ENCODE measurements at places on chromosomes 16 and 17.

DNA sequence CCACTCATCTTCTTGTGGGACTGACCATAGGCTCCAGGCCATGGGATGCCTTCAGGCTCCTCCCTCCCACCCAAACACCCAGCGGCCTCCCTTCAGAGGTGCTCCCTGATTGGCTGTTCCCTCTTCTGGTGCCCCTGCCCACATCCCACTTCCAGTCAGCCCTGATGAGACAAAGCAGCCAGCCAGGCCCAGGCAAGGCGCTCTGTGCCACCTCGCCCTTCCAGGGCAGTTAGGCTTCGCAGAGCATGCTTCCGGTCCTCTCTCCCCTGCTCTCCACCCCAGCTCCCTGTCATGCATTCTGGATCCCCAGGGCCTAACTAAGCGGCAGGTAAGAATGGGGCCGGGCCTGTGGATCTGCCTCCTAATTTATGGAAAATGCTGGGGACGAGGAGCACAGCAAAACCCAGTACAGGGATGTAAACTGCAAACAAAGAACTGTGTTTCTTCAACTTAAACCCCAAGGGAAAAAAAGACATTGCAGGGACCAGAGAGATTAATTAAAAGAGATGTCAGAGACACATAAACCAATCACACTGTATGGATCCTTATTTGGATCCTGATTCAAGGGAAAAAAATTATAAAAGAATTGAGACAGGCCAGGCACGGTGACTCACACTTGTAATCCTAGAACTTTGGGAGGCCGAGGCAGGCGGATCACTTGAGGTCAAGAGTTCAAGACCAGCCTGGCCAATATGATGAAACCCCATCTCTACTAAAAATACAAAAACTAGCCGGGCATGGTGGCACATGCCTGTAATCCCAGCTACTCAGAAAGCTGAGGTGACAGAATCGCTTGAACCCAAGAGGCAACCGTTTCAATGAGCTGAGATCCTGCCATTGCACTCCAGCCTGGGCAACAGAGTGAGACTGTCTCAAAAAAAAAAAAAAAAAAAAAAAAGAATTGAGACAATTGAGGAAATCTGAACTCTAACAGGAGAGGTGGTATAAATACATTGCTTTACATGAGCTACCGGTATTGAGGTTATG lies 26.0 kb downstream of the ZDHHC7 start:
- no peak for DNase-seq
- H3K36me3 ChIP-seq, result peaks cover 26% of the 10 kb centered on the region
- no peaks in the 10 kb centered on the region for H3K27me3 ChIP-seq
- peak overlapping the region; percentile 72 for H3K27ac ChIP-seq

GRCh38 chr17:73956595-73957465 lies 246.6 kb upstream of the RPL38 start:
- no peak overlapping the region for H3K27ac ChIP-seq
- no peaks in the 10 kb centered on the region for H3K4me1 ChIP-seq
- no peak overlapping the region for H3K4me3 ChIP-seq

DNA sequence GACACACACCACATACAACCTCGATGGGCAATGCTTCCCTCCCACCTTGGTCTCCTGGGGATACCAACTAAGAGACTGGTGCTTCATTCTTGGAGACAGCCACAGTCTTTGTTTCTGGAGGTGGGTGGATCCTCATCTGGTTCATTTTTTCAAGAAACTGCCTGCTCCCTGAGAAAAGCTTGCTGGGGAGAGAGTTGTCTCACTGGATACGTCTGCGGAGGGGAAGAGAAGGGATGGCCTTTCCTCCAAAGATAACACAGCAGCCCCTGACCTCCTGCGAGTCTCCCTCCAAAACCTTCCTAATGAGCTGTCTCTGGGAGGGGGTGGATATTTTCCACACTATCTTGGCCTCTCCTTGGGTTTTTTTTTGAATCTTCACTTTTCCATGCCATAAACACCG lies 221.2 kb downstream of the SOX9 start:
- H3K27me3 ChIP-seq, result peaks cover 7% of the 10 kb centered on the region
- H3K4me3 ChIP-seq, result no peak overlapping the region
- no peak overlapping the region for H3K27ac ChIP-seq
- no peaks in the 10 kb centered on the region for H3K36me3 ChIP-seq
- DNase-seq, result no peak

DNA sequence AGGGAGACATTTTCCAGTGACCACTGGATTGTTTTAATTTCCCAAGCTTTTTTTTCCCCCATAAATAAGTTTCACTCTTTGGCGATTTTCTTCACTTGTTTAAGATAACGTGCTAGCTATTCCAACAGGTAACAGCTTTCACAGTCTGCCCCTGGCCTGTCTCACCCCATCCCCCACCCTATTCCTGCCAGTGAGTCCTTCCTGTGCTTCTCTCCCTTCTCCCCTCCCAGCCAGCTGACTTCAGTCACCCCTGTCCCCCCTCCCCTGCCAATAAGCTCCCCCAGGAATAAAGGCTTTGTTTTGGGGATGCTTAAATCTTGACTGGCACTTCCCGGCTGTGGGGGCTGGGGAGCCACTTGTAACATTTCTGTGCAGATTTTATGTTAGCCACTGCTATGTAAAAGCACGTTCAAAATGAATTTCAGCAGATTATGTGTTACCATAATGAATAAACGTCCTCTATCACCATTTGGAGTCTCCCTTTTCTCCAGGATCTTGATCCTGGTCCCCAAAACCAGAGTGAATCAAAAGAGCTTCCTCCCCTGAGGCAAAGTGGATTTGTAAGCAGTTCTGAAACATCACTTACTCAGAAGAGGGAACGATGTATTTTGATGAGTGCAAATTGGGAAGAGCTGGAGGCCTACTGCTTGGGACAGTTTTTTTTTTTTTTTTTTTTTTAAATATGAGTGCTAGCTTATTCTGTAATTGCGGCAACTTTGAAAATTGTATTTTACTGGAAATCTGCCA lies 58.2 kb downstream of the IGF2BP1 start:
- H3K36me3 ChIP-seq, result no peaks in the 10 kb centered on the region
- H3K4me3 ChIP-seq, result no peak overlapping the region
- no peak overlapping the region for H3K27ac ChIP-seq
- no peak for DNase-seq
- H3K4me1 ChIP-seq, result peaks cover 6% of the 10 kb centered on the region

- H3K4me3 ChIP-seq, result no peak overlapping the region
- no peaks in the 10 kb centered on the region for H3K36me3 ChIP-seq
- DNase-seq, result no peak
- peaks cover 6% of the 10 kb centered on the region for H3K27me3 ChIP-seq
- H3K4me1 ChIP-seq, result peaks cover 30% of the 10 kb centered on the region
- H3K27ac ChIP-seq, result peak overlapping the region; percentile 29
Measured at GRCh38 chr17:43662413-43663141, 855 bp upstream of the MEOX1 start.

- H3K27ac ChIP-seq, result no peak overlapping the region
- H3K27me3 ChIP-seq, result no peaks in the 10 kb centered on the region
- DNase-seq, result no peak
- H3K4me3 ChIP-seq, result no peak overlapping the region
- H3K4me1 ChIP-seq, result no peaks in the 10 kb centered on the region
Measured at GRCh38 chr17:11739848-11740247, 141.6 kb downstream of the DNAH9 start.

GRCh38 chr16:27460213-27460612 lies 58.2 kb downstream of the IL21R start:
- no peak overlapping the region for H3K4me3 ChIP-seq
- no peak for DNase-seq
- H3K27ac ChIP-seq, result no peak overlapping the region
- H3K4me1 ChIP-seq, result peaks cover 35% of the 10 kb centered on the region

DNA sequence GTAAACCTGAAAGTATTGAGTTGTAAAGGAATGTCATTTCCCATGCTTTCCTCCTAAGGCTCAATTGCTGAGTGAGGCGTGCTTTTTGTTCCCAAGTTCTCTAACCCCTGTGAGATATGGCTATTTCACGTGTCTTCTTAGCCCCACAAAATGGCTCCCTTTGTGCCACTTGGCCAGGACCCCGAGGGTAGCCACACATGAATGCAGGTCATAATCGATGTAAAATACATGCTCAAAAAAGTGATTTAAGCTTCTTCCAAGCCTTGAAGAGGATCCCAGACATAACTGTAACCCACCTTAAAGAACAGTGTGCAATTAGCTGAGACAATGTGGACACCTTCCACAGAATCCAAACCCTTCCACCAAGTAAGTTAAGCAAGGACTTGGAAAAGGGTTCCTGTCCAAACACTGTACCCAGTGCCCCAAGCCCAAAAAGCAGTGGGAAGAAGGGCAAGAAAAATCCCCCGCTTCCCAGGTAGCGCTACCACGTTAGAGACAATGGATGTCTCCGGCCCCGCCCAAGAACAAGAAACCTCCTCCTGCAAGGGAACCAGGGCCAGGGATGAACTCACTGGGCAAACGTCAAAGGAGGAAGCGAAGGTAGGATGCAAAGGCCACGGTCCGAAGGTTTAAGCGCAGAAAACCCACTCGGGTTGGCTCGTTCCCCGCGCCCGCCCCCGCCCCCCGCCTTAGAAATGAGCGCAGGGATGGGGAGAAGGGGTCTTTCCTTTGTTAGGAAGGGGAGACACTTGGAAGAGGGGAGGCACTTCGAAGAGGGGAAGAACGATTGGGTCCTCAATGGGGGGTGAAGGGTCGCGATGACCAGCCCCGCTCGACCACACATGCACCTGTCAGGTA lies 1.2 kb downstream of the JPT1 start:
- DNase-seq, result peak; percentile 50
- no peaks in the 10 kb centered on the region for H3K27me3 ChIP-seq
- H3K27ac ChIP-seq, result peak overlapping the region; percentile 89
- H3K4me3 ChIP-seq, result peak overlapping the region; percentile 96

DNA sequence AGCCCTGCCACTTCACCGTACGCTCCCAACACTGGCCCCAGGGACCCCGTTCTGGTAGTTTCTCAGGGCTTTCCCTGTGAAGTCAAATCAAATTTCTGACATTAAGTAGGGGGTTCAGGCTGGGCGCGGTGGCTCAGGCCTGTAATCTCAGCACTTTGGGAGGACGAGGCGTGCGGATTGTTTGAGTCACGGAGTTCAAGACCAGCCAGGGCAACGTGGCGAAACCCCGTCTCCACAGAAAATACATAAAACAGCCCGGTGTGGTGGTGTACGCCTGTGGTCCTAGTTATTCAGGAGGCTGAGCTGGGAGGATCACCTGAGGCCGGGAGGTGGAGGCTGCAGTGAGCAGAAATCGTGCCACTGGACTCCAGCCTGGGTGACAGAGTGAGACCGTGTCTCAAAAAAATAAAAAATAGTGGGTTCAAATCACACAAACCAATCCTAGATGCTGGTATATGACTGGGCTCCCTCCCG lies 632 bp downstream of the CYBC1 start:
- H3K4me3 ChIP-seq, result peak overlapping the region; percentile 87
- DNase-seq, result peak; percentile 73
- no peaks in the 10 kb centered on the region for H3K27me3 ChIP-seq
- H3K4me1 ChIP-seq, result peaks cover 46% of the 10 kb centered on the region
- H3K36me3 ChIP-seq, result peaks cover 36% of the 10 kb centered on the region

DNA sequence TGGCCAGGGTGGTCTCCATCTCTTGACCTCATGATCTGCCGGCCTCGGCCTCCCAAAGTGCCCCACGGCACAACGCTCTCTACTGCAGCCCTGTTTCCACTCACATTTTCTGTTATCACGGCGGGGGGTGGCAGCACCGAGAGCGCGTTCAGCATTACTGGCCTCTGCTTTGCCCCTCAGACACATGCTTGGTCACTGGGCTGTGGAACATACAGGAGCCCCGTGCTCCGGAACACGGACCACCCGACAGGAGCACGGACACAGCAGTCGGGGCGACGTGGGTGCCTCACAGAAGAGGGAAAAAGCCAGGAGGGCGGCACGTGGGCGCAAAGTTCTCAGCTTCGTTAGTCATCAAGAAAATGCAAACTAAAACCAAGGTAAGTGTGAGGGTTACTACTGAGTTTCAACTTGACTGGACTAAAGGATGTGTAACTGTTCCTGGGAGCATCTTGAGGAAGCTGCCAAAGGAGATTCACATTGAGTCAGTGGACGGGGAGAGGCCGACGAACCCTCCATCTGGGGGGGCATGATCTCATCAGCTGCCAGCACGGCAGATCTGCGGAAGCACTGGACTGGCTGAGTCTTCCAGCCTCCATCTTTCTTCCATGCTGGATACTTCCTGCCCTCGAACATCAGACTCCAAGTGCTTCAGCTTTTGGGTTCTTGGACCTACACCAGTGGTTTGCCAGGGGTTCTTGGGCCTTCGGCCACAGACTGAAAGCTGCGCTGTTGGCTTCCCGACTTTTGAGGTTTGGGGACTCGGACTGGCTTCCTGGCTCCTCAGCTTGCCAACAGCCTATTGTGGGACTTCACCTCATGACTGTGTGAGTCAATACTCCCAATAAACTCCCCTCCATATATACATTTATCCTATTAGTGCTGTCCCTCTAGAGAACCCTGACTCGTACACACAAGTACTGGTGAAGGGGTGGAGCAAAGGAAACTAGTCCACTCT lies 106.8 kb downstream of the ZNF778 start:
- no peaks in the 10 kb centered on the region for H3K27me3 ChIP-seq
- H3K36me3 ChIP-seq, result peaks cover 38% of the 10 kb centered on the region
- DNase-seq, result peak; percentile 84
- peaks cover 91% of the 10 kb centered on the region for H3K4me1 ChIP-seq

DNA sequence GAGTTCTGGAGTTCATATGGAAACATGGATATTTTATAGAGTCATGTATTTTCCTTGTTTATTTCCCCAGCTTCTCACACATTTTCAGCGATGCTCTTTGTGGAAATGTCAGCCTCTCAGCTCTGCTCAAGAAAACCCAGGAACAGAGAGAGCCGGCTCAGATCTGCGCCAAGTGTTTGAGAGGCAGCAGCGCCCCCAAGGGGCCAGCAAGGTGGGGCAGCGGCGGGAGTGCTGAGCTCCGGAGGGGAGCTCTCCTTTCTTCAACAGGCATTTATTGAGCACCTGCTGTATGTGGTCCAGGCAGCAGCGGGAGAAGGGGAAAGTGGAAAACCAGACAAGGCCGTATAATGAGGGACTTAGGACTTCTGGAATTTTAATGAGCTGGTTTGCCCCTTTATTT lies 421.1 kb upstream of the C16orf82 start:
- H3K4me1 ChIP-seq, result peaks cover 8% of the 10 kb centered on the region
- peak; percentile 82 for DNase-seq
- H3K27me3 ChIP-seq, result peaks cover 5% of the 10 kb centered on the region
- H3K4me3 ChIP-seq, result no peak overlapping the region

GRCh38 chr17:40524243-40524965 lies 23.0 kb upstream of the TNS4 start:
- no peaks in the 10 kb centered on the region for H3K27me3 ChIP-seq
- H3K36me3 ChIP-seq, result peaks cover 51% of the 10 kb centered on the region
- H3K4me1 ChIP-seq, result peaks cover 36% of the 10 kb centered on the region
- no peak overlapping the region for H3K4me3 ChIP-seq
- H3K27ac ChIP-seq, result no peak overlapping the region

GRCh38 chr16:78390508-78391324 lies 291.3 kb downstream of the WWOX start:
- no peaks in the 10 kb centered on the region for H3K4me1 ChIP-seq
- no peak overlapping the region for H3K27ac ChIP-seq
- DNase-seq, result no peak
- no peak overlapping the region for H3K4me3 ChIP-seq
- no peaks in the 10 kb centered on the region for H3K27me3 ChIP-seq
- peaks cover 22% of the 10 kb centered on the region for H3K36me3 ChIP-seq

DNA sequence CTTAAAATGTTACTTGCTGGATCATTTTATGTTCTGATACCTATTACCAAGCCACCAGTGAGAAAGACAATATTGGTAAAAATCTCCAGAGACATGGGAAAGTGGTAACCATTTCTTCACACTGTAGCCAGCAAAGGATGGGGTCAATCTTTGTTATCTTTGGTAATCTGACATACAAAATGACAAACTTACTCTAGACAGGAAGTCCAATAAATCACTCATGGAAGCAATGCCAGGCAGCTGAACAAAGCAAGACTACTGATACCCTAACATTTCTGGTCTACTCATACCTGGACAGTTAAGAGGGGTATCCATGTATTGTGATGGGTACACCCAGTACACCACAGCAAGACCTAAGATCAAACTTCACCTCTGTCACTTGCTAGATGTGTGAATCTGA lies 19.0 kb downstream of the GRB2 start:
- H3K27ac ChIP-seq, result peak overlapping the region; percentile 14
- no peak for DNase-seq
- peaks cover 38% of the 10 kb centered on the region for H3K36me3 ChIP-seq
- no peaks in the 10 kb centered on the region for H3K27me3 ChIP-seq
